ENCODE measurements at places on chromosomes 5 and 9. TPM values are rescaled to one million over a fixed set of nuclear protein-coding genes. Genes with fewer than 3 reads are reported as not detected.

The OR13J1 gene
- not detected for polyA plus RNA-seq

The TOR4A gene
- 17.5 TPM for polyA plus RNA-seq

The SMIM33 gene
- polyA plus RNA-seq: not detected

The PPP2CA gene
- polyA plus RNA-seq: 273 TPM

The POU5F2 gene
- polyA plus RNA-seq: not detected
